Activated CD4-positive, alpha-beta T cell treated with anti-CD3 and anti-CD28 coated beads, Interleukin-2, amount 50 U/mL, for 24 hours (primary cell): ENCODE measurements at places on chromosomes 1 and 21.

- no peak for DNase-seq
These were observed 13.3 kb upstream of the BRWD1 start for GRCh38 chr21:39326607-39327307.

DNA sequence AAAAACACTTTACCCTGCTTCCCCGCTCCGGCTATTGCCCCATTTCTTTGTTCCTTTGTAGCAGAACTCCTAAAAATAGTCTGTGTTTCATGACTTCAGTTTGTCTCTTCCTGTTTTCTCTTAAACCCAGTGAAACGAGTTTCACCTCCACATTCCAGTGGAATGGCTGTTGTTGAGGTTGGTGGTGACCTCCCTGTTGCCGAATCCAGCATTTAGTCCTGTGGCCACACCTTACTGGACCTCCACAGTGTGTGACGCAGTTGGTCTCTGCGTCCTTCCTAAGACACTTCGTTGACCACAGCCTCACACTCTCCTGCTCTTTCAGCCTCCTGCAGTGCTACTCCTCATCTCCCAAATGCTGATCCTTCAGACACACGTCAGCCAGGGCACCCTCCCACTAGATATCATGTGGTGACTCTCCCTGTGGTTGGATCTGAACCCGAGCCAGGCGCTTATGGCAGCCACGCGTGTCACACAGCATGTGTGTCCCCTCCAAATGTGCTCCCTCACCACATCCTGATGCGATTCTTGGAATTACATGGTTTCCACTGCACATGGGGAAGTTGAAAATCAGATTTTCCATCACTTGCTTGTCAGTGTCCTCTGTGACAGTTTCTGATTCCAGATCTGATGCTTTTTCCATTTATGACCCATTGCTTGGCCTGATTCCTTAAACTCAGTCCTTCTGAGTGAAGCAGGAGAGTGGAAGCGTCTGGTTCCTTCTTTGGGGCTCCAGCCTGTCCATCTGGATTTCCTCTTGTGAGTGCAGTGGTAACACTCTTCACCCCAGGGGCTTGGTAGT lies 99.1 kb upstream of the ARTN start:
- no peak for DNase-seq

GRCh38 chr1:206924592-206925105 lies 2.9 kb upstream of the FCMR start:
- DNase-seq = no peak

DNA sequence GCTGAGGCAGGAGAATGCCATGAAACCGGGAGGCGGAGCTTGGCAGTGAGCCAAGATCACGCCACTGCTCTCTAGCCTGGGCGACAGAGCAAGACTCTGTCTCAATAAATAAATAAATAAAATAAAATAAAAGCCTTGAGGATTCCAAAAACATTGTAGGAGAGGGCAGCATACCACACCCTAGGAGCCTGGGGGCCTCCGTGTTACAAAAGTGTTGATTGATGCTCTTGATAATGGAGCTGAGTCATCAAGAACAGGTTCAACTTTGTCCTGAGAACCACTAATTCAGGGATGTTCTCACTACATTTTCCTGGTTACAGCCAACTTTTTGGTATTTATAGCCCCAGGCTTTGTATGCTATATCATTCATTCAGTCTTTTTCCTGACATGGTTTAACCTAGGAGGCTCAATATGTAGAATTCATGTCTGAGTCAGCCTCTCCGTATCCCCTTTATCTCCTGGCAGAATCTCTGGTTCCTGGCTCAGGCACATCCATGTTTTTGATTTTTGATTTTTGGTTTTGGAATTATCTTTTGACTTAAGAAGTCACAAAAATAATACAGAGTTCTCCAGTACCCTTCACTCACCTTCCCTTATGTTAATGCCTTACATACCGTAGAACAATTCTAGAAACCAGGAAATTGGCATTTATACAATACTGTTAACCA lies 69.4 kb downstream of the LRRC8D start:
- no peak for DNase-seq

DNA sequence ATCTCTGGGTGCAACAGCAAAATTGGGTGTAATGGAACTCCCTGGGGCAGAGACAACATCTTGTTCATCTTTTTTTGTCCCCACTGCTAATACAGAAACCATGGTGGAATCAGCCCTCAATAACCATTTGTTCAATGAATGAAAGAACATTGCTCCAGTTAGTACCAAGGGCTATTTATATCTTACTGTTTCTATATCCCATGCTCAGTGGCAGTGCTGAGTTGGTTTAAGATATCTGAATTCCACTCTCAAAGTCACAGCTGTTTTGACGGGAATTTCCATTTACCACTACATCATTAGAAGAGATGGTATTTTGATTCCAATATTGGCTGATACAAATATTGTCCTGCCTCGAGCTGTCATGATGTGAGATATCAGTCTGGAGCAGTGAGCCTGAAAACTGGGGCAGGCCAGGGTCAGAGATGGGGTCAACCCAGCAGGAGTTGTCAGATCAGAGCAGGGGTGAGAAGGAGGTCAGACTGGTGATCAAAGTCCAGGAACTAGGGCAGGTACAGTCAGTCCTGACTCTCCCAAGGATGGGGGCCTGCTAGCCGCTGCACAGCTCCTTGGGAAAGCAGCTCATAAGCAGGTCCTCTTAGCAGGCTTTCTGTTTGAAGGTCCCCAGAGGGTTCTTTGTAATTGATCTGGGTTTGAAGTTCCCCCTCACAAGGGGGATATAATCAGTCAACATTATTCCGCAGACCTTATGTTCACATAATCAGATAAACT lies 5.8 kb upstream of the PHC2 start:
- no peak for DNase-seq

DNA sequence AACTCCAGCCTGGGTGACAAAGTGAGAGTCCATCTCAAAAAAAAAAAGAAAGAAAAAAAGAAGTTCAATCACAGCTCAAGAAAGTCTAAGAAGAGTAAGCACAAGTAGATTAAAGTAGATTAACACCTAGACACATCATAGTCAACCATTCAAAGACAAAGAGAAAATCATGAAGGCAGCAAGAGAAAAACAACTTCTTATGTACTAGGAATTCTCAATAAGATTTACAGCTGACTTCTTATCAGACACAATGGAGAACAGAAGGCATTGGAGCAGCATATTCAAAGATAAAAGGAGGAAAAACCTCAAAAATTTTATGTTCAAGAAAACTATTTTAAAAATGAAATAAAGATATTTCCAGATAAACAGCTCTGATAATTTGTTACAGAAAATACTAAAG lies 147.3 kb downstream of the LBR start:
- DNase-seq = no peak

DNA sequence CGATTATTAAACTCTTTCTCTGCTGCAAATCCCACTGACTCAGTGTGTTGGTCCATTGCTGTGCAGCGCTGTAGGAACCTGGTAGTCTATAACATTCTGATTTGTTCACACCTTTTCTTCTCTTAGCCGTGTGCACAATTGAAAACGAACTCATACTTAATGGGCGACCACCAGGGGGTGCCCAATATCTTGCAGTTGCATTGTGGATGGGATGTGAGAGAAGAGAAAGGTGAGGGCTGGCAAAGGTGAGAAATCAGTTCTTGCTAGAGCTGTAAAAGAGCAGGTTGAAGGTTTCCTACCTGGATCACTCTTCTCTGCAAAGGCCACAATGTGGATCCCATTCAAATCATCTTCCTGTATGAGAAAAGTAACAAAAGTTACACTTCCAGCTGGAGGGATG lies 51.0 kb downstream of the CASQ2 start:
- DNase-seq = no peak
